ENCODE measurements at places on chromosomes 4 and X. TPM values are rescaled to one million over a fixed set of nuclear protein-coding genes. Genes with fewer than 3 reads are reported as not detected.

DNA sequence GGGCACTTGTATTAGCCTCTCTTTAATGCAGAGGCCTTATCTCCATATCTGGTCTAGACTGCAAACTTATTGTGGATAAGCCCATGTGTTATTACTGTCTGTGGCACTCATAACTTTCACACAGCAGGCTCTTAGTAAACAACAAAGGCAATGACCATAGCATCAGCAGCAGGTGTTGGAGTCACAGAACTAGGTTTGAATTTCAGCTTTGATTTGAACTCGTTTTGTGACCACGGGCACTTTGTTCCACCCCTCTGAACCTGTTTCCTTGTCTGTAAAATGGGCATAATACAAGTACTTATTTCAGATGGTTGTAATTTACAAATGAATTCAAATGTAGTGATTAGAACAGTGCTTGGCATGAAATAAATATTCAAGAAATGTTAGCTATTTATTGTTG lies 121.8 kb upstream of the C1GALT1C1 start:
- DNase-seq = no peak

- DNase-seq = no peak
Measured at GRCh38 chr4:112823156-112823555, 186.2 kb downstream of the LARP7 start.

DNA sequence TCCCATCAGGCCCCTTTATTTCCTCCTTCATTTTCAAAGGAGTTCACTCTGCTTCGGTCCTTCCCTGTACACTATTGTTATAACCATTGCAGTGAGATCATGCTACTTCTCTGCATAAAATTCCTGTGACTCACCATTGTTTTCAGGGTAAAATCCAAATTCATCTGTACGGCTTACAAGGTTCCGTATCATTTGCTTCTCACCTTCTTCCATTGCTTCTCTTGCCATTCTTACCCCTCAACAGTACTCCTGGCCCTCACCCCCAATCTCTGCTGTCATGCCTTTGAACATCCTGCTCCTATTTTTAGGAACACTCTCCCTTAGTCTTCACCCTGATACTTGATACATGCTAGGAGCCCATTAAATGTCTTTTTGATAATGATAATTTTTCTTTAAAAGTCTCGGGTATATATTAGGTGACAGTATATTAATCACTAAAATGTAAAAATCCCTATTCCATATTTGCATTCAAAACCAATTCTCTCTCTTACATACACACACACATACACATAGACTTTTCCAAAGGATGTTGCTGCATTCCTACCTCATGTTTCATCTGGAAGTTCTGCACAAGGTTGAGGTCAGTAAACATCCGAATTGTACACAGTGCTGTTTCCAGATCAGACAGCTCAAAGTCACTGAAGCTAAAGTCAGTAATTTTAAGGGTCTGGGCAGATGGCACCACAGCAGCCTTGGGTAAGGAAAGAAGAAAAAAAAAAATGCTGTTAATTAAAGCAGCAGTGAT lies 103.4 kb downstream of the PDE5A start:
- DNase-seq = no peak

GRCh38 chr4:7779432-7779768 lies 160.3 kb downstream of the AFAP1 start:
- DNase-seq = no peak

Gene CCDC160
- total RNA-seq = not detected

Gene EDA
- total RNA-seq = 2.5 TPM

DNA sequence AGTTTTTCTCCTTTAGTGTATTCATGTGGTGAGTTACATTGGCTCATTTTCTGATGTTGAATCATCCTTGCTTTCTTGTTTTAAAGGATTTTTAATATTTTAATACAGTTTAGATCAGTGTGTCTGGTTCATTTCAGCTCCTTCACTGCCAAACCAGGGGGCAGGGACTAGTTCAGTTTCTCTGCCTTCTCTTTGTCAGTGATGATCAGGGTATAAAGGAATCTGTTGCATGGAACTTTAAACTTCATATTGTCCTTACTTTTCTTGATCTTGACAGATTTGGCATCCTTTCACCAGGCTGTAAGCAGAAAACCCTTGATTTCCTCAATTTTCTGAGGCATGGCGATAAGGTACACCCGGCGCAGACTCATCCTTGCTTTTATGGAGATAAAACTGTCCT lies 149.4 kb downstream of the KDR start:
- no peak for DNase-seq

Gene PNCK
- not detected for total RNA-seq

DNA sequence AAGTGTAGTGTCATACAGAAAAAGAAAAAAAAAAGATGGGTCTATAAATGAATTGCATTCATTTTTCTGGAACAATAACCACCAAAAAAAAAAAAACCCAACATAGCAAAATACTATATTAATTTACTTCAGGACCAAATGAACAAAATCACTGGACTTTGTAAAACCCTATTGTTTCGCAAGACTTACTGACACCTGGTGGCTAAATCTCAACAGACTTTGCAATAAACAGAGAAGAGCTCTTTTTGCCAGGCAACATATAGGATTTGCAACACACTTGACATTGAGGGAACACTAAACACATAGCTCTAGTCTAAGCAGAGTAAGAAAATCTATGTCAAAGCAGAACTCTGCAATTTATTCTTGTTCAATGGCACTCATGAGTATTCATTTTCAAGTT lies 990.2 kb downstream of the STPG2 start:
- no peak for DNase-seq

GRCh38 chr4:148834804-148835631 lies 392.8 kb upstream of the NR3C2 start:
- DNase-seq = no peak

DNA sequence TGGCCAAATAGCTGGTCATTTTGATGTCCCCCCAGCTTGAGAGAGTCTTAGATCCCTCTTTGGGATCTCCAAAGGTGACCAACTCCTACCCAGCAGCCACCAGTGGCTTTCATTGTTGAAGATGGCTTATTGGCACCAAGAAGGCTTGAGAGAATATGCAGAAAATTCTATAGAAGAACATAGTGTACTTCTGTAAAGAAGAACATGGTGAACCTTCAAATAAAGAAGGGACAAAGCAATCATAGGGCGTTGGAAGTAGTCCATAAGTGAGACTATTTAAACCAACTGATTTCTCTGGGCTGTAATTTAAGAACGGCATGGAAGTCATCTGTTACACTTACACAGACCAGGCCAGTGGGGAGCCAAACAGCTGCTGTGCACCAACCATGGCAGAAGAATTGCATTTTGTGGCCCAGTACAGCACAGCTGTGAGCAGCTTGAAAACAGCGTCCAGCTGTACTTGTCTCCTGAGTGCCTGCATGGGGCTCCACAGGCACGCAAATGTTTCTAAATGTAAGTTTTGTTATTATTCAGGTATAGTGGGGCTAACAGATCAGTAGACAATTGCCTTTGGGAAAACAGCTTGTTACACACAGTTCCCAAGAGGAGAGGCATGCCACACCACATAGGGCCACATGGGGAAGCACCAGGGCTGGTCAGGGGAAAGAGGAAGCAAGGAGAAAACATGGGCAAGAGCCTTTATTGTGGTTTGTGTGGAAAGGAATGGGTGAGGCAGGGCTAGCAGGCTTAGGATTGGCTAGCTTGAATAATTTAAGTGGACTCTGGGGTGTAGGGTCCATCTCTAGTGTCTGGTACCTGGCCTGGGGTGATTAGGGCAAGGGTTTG lies 125.0 kb downstream of the ARHGAP6 start:
- no peak for DNase-seq

- no peak for DNase-seq
Measured at GRCh38 chr4:12242354-12242753, 813.7 kb upstream of the HS3ST1 start.

- no peak for DNase-seq
Measured at GRCh38 chrX:108306086-108306485, 132.1 kb downstream of the COL4A6 start.

Gene ARHGAP24
- total RNA-seq = 6.8 TPM

DNA sequence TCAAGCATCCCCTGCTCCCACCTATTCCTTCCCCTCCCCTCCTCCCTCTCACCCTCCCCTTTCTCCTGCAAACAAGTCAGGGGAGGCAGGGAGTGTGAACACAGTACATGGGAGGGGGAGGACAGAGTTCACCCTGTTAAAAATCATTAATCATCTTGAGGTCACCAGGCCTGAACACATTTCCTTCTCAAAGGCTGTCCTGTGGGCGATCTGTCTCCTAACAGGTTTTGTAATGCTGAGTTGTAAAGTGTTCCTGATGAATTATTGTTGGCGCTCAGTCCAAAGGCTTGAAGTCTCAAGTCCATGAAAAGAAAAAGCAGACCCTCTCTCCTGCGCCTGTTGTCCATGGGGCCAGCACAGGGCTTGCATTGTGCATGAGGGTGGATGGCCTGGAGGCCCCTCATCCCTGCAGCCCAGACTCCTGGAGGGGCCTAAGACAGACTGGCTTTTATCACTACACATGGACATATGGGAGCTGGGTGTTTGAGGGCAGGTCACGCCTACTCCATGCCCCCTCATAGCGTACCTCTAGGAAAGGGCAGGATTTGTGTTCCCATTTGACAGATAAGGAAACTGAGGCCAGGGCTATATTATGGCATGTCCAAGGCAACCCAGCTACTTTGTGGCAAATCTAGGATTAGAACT lies 189.1 kb downstream of the RAB28 start:
- no peak for DNase-seq

- DNase-seq = no peak
Measured at GRCh38 chrX:24480400-24480865, 15.3 kb downstream of the PDK3 start.

DNA sequence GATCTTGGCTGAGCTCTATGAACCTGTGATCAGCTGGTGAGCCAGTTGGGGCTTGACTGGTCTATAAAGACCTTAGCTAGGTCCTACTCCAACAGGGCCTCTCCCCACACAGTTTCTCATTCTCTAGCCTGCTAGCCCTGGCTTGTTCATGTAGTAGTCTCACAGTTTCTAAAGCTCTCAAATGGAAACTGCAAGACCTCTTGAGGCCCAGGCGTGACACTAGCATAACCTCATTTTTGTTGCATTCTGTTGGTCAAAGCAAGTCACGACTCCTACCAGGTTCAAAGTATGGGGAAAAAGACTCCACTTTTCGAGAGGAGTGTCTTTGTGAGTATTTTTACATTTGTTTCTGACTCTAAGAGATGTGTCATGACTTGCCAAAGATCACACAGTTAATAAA lies 50.9 kb downstream of the CEP44 start:
- DNase-seq = no peak

DNA sequence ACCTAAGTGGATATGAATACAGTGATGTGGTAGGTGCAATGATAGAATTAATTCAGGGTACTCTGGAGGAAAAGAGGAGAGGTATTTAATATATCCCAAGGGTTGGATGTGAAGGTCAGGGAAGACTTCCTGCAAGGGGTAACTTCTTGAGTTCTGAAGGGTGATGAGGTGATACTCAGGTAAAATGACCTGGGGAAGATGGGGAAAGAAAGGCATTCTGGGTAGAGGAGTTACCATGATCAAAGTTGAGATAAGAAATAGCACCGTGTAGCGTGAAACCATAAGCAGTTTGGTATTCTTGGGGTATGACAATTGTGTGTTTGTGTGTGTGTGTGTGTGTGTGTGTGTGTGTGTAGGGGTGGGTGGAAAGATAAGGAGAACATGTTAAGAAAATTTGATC lies 270.4 kb upstream of the LCORL start:
- no peak for DNase-seq

GRCh38 chr4:136967069-136967468 lies 565.2 kb downstream of the PCDH18 start:
- DNase-seq = no peak

GRCh38 chr4:3871181-3871852 lies 105.1 kb downstream of the ADRA2C start:
- DNase-seq = no peak

DNA sequence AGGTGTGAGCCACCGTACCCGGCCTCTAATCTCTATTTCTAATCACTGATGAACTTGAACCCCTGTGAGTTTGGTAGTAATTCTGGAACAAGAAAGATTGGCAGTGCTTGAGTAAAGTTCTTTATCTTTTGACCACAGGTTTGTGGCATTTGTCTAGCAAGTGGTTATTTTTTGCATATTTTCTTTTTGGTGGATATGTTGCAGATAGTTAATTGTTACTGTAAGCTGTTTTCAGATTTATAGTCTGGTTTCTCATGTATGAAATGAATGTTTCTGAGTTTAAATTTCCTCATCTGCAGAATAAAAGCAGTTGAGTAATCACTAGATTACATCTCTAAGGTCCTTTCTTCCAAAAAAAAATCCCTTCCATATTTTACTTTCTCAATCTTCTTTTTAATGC lies 105.2 kb downstream of the GASK1B start:
- no peak for DNase-seq

DNA sequence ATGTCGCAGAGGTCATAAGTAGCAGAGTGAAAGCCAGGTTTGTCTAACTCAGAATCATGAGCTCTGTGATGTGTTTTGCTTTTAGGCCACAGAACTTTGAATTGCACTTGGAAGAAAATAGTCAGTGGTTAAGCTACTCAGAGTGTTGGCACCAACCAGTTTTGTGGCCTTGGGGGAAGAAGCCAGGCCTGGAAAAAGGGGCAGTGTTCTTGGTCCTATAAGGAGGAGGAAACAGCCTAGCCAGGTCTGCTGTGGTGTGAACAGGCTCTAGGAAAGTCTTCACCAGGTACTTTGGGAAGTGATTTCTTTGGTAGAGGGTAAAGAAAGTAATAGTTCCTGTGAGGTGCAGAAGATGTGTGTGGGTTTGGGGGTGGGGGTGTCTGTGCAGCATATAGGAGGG lies 49.2 kb downstream of the FHIP1A start:
- DNase-seq = no peak

GRCh38 chr4:97548943-97549583 lies 594.2 kb downstream of the STPG2 start:
- no peak for DNase-seq

DNA sequence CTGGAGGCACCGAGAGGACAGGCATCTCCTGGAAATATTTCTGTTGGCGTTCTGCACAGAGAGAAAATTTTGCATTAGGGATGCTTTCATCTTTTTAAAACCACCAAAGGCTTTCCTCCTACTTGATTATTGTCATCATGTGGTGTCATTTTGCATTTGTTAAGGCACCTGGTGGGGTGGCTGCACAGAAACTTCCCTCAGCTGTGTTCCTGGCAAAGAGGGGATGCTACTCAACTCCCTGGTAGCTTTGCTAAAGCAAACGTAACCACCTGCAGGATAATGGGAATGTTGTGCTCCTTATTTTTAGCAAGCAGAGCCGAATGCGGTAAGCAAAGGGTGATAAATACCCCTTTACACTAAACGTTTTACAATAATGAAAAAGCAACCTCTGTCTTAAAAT lies 229.8 kb downstream of the STIM2 start:
- no peak for DNase-seq

DNA sequence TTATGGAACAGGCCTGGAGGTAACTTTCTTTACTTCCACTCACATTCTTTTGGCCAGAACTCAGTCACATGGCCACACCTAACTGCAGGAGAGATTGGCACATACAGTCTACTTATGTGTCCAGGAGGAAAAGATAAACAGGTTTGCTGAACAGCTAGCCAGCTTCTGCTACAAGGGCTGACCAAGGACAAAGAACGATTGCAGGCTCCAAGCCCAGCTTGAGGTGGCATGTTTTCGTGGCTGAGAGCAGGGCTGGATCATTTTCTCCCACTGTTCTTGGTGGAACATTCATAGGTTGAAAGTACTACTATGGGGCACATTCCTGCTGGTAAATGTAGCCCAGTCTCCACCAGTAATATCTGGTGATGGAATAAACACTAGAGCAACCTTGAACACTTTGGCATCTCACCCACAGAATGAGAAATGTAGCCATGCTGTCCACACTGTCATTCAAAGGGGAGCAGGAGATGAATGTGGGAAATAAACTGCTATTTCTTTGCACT lies 28.2 kb downstream of the NHS start:
- DNase-seq = no peak

Gene CENPVL1
- total RNA-seq = not detected

Gene HSFX1
- total RNA-seq = 0.78 TPM
